ENCODE measurements at places on chromosomes 12 and 14. TPM values are rescaled to one million over a fixed set of nuclear protein-coding genes. Genes with fewer than 3 reads are reported as not detected.

KRT72 gene
- not detected for total RNA-seq

DNA sequence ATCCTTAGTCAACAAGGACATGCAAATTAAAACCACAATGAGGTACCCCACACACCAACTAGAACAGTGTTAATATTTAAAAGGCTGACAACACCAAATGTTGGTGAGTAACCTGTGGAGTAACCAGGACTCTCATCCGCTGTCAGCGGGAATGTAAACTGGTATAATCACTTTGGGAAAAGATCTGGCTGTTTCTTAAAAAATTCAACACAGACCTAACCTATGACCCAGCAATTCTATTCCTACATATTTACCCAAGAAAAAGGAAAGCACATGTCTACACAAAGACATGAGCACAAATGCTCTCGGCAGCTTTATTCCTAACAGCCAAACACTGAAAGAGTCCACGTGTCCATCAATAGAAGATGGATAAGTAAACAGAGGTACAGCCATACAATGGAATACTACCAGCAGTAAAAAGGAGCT lies 26.6 kb downstream of the NRDE2 start:
- no peak for DNase-seq

GRCh38 chr12:3770891-3771290 lies 18.0 kb upstream of the CRACR2A start:
- DNase-seq = peak; percentile 41

DNA sequence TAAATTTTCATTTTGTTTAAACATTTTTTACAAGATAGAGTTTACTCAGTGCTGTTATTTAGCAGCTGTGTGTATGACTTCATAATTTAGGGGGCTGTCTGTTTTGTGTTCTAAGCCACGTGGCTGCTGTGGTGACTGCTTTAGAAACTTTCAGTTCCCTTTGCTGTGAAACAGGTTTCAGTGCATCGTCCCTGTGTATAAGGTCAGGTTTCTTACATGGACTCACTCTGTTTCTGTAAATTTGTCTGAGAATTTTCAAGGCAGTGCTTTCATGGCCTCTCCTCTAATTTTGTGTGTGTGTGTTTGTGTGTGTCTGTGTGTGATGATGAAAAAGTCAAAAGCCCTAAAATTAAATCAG lies 32.4 kb downstream of the BICD1 start:
- peak; percentile 39 for DNase-seq

- no peak for DNase-seq
Measured at GRCh38 chr14:26527095-26527494, 70.7 kb downstream of the NOVA1 start.

- no peak for DNase-seq
Measured at GRCh38 chr12:53733807-53734200, 6.6 kb upstream of the CALCOCO1 start.
